Activated CD4-positive, alpha-beta T cell treated with anti-CD3 and anti-CD28 coated beads for 36 hours (primary cell): ENCODE measurements at places on chromosomes 7 and 10. TPM values are rescaled to one million over a fixed set of nuclear protein-coding genes. Genes with fewer than 3 reads are reported as not detected.

PON3 gene
- total RNA-seq: not detected

- no peak overlapping the region for H3K27ac ChIP-seq
- H3K36me3 ChIP-seq: no peaks in the 10 kb centered on the region
- no peak for DNase-seq
- H3K4me3 ChIP-seq: no peak overlapping the region
- H3K4me1 ChIP-seq: peaks cover 3% of the 10 kb centered on the region
Observed at GRCh38 chr7:47500103-47500563, 81.8 kb downstream of the TNS3 start.

- no peak overlapping the region for H3K4me3 ChIP-seq
- H3K27ac ChIP-seq: peak overlapping the region; percentile 68
- H3K36me3 ChIP-seq: peaks cover 16% of the 10 kb centered on the region
- peaks cover 57% of the 10 kb centered on the region for H3K4me1 ChIP-seq
- no peaks in the 10 kb centered on the region for H3K27me3 ChIP-seq
Observed at GRCh38 chr7:149854611-149855360, 16.6 kb downstream of the ZNF862 start.

GRCh38 chr10:73791871-73792400, 6.5 kb downstream of the ZSWIM8 start:
- peaks cover 8% of the 10 kb centered on the region for H3K4me1 ChIP-seq
- H3K36me3 ChIP-seq: peaks cover 38% of the 10 kb centered on the region
- no peak overlapping the region for H3K4me3 ChIP-seq
- no peak overlapping the region for H3K27ac ChIP-seq
- no peaks in the 10 kb centered on the region for H3K27me3 ChIP-seq
